ENCODE measurements at places on chromosomes 16 and 17.

- no peak for DNase-seq
Observed at GRCh38 chr16:528111-529011, 849 bp downstream of the CAPN15 start.

- no peak for DNase-seq
Observed at GRCh38 chr16:23385441-23385840, 67.5 kb downstream of the COG7 start.

DNA sequence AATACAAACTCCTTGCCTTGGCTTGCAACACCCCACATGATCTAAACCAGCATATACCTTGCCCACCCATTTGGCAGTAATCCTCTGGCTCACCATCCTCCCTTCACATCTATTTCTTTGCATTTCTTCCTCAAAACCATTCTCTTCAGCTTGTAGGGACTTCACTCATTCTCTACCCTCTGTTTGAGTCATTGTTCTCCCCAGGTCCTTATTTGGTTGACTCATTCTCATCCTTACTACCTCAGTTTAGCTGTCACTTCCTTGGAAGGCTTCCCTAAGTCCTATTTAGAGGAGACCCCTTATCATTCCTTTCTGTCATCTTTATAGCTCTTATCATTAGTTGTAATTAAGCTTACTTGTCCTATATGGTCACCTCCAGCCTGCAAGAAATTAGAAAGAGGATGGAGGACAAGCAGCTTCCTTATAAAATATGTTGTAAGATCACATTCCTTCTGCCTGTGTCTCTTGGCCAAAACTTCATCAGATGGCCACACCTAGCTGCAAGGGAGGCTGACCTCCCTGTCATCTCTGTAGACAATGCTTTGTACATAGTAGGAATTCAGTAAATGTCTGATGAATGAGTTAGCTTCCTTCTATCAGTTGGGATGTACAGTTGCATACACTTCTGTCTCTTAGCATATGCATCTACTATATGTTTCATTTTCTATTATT, 1.7 kb downstream of the TTC19 start:
- no peak for DNase-seq

DNA sequence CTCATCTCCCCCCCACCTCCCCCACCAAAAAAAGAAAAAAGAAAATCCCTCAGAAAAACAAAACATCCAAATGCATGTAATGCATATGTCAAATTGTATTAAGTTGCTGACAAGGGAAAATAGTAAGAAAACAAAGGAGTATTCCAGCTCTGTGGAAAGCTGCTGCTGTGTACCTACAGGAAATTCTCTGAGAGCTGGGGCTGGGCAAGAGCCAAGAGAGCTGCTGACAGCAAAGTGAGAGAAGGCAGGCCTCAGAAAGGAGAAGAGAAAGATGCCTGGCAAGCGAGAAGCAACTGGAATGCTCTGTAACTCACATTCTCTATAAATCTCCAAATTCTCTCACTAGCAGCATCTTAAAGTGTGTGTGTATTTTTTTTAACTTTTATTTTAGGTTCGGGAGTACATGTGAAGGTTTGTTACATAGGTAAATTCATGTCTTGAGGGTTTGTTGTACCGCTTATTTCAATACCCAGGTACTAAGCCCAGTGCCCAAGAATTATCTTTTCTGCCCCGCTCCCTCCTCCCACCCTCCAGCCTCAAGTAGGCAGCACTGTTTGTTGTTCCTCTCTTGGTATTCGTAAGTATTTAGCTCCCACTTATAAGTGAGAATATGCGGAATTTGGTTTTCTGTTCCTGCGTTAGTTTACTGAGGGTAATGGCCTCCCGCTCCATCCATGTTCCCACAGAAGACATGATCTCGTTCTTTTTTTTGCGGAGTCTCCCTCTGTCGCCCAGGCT, 24.4 kb downstream of the CNTROB start:
- no peak for DNase-seq

DNA sequence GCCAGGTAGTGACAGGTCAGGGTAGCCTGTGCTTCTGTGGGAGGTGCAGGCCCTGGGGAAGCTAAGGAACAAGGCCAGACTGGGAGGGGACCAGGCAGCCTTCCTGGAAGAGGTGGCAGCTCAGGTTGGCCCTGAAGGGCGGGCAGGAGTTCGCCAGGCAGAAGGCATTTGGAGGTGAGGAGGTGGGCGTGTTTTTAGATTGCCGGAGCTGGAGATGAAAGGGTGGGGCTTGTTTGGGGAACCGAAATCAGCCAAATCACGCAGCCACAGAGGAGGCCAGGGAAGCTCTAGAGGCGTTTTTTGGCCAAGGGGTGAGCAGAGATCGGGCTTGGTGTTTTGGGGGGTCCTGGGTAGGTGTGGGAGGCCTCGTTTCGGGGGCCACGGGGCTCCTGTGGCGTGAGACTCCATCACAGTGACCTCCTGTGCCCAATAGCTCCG, 7.6 kb downstream of the ADCY7 start:
- no peak for DNase-seq
